GM13977 (cell line): ENCODE measurements at places on chromosomes 7 and 10.

GRCh38 chr10:102645388-102645740 lies 1.1 kb downstream of the TRIM8 start:
- DNase-seq: no peak

GRCh38 chr7:100119970-100120732 lies 717 bp downstream of the CNPY4 start:
- DNase-seq: no peak

DNA sequence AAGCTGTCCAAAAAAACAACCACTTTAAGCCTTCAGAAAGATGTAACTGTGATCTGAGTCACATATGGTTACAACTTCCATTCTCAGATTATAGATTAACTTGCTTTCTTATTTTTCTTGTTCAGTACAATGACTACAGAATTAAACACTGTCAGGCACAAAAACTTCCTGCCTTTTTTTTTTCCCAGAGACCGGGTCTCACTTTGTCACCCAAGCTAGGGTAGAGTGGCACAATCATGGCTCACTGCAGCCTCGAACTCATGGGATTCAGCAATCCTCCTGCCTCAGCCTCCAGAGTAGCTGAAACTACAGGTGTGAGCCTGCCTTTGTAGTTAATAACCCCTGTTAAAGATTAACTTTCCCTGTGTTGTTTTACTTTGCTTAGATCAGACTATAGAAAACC lies 163.2 kb downstream of the AVL9 start:
- DNase-seq: no peak

DNA sequence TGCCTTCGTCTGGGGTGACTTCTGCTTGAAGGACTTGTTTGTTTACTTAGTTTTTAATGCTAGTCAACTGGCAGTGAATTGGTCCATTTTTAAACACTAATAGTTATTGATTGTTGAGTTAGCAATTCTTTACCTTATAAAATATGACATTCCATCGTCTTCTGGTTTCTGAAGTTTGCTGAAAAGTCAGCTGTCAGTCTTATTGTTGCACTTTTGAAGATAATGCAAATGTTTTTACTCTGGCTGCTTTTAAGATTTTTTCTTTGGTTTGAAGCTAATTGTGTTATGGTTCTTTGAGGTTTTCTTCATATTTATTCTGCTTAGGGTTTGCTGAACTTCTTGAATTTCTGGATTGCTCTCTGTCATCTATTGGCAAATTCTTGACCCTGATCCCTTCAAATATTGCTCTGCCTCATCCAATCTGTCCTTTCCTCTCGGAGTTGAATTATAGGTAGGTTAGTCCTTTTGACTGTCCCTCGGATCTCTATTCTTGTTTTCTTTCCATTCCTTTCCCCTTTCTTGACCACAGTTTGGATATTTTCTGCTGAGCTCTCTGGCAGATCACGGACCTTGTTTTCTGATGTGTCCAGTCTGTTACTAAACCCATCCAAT lies 24.2 kb downstream of the MGMT start:
- DNase-seq: no peak

GRCh38 chr10:593901-594457 lies 95.5 kb downstream of the DIP2C start:
- no peak for DNase-seq

DNA sequence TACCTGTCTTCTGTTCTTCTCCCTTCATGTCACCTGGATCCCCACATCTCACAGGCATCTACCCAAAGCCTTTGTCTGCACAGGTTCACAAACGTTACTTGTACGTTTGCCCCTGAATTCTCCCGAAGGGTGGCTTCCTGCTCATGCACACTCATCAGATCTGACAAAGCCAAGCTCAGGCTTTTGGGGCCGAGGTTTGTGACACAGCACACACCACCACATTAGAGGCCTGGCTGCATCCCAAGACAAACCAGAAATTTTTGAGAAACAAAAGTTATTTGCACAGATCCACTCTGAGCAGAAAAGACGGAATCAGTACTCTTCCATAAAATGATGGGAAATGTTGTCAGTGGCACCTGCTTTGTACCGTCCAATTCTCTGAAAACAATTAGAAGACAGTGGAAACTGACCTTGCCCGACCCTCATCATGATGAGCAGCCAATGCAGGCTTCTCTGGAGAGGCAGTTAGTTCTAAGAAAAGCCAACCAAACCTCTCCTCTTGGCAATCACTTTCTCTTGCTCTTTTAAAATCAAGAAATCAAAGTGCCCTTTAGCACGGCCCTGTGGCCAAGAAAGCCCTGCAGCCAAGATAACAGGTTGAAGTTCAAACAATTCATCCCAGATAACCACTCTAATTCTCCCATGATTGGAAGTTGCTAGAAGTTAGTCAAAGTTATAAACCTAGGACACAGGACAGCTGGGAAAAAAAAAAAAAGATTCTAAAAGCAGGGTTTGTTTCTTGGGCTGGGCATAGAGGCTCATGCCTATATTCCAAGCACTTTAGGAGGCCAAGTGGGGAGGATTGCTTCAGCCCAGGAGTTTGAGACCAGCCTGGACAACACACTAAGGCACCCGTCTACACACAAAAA lies 13.6 kb upstream of the SVIL start:
- no peak for DNase-seq

DNA sequence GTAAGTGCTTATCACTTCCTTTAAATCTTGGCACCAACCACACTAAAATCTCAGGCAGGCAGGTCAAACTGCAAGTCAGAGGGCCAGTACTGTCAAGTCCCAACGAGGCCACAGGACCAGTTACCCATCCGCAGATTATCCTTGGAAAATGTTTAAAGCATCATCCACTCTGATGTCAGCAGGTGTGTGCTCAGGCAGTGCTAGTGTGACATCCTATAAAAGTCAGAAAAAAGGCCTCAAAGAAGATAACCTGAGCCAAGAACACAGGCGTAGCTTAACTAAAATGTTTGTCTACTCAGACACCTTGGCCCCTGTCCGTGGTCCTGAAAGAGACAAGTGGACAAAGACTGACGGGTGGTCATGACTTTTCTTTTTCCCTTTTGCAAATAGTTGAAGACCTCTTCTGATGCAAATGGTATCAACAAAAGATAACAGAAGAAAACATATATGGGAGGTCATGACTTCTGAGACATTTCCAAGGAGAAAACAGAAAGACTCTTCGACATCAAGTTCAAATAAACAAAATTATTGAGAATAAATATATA lies 309.3 kb downstream of the KCNMA1 start:
- DNase-seq: no peak

DNA sequence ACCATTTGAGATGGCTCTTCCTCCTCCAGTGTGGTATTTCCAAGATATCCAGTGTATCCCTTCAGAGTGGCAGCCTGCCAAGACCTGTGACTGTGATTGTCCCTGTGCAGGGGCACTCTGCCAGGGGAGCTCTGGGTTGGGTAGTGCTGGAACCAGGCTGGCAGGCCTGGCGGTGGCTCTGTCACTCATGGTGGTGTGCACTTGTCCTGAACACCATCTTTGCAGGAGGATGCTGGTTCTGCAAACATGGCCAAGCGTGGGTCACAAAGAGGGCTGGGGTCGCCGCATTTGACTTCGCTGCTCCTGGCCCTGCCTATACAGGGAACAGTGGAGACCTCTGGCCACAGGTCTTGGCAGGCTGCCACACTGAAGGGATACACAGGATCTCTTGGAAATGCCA lies 205.2 kb downstream of the PRPF18 start:
- no peak for DNase-seq

GRCh38 chr10:26528715-26529393 lies 90.7 kb downstream of the APBB1IP start:
- peak; percentile 22 for DNase-seq

GRCh38 chr7:158374586-158374985 lies 213.0 kb downstream of the PTPRN2 start:
- no peak for DNase-seq

- peak; percentile 97 for DNase-seq
Measured at GRCh38 chr7:55951637-55952351, at the start of gene MRPS17. MRPS17 (plus strand) TSS chr7:55951877; CDS start chr7:55953196, 1,319 bp downstream.

- peak; percentile 27 for DNase-seq
Measured at GRCh38 chr10:107814865-107815487, 650.5 kb upstream of the SORCS1 start.
